ENCODE measurements at places on chromosomes 11 and 22. TPM values are rescaled to one million over a fixed set of nuclear protein-coding genes. Genes with fewer than 3 reads are reported as not detected.

Gene MS4A4E
- not detected for total RNA-seq

DNA sequence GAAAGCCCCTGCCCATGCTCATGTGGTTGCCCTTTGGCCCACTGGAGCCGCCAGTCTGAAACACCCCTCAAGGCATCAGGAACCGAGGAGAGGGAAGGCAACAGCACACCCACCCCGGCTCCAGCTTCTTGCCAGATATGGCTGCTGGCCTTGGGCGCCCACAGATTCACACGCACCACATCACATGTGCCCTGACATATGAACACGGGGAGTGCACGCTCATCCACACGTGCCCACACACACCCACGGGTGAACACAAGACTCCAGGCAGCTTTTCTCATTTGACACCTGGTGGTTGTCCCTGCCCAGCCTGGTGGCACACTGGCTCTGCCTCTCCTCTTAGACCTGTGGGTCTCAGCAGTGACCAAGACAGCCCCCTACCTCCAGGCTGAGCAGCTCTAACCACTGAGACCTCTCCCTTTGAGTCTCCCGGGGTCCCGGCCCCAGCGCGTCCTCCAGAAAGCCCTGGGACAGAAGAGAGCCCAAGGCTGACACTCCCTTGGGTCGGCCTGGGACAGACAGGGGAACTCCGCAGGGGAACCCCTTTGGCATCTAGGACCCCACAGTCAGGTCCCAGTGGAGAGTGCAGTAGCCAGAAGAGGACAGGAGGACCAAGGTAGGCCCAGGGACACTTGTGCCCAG, 2.7 kb upstream of the MAPK12 start:
- DNase-seq = no peak

GRCh38 chr11:45097721-45098493, 48.5 kb upstream of the PRDM11 start:
- DNase-seq = peak; percentile 56

- DNase-seq = no peak
Observed at GRCh38 chr11:40376331-40376730, 1083.1 kb downstream of the LRRC4C start.

DNA sequence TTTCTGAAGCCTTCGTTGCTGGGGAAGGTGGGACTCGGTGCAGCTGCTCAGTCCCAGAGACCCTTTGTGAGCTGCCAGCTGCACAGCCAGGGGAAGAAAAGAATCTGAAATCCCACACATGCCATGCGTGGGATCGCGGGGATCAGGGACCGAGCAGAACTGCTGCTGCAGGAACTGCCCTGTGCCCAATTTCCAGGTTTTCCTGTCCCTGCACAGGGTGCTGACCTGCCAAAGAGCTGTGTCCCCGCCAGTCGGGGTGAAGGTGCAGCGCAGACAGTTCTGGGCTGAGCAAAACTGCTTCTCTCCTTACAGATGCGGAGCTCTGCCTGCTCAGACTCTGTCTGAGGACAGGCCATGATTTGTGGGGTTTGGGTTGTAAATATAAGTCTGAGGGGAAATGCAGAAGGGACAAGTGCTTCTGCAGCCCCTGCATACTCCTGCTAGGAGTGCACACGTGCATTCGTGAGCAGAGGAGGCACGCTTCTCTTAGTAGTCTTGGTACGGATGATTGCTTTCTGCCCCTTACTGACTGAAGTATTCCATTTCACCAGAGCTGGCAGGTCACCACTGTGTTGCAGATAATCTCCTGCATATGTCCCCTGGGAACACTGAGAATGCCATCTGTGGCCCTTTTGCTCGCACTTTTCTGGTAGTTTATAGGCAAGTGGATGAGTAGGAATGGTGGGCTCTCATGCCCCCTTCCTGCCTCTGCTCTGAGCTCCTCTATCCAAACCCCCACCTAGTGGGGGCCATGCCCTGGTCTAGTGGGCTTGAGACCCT, 141.4 kb downstream of the PARVA start:
- DNase-seq = no peak

- no peak for DNase-seq
Observed at GRCh38 chr11:64624883-64625481, 34.0 kb downstream of the SLC22A12 start.

Gene DEPDC7
- 4.0 TPM for total RNA-seq

Gene ADM2
- total RNA-seq = 23.0 TPM

GRCh38 chr22:47391169-47392053, 629.0 kb downstream of the TBC1D22A start:
- no peak for DNase-seq

Gene GDPD4
- total RNA-seq = not detected
